IMR-90 (cell line): ENCODE measurements at places on chromosomes 6 and 20. TPM values are rescaled to one million over a fixed set of nuclear protein-coding genes. Genes with fewer than 3 reads are reported as not detected.

RUNX2 gene
- 2.3 and 3.1 TPM in 2 replicates for total RNA-seq

DNA sequence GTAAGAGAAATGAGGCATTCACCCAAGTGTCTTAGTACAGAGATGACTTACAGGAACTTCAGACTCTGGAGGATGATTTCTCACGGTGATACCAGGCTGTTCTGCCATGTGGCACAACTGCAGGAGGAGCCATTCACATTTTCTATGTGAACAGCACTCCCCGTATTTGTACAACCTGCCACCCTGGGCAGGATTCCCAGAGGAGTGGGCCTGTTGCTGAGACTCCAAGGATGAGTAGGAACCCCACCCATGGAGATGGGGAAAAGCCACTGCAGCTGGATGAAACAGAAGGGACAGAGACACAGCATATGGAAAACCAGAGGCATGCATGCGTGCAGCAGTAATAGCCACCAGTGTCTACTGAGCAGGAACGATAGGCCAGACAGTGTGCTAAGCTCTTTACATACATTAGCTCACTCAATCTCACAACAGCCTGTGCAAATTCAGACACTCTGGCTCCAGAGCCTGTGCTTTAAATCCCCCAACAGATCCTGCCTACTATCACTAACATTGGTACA is 48.0 kb upstream of the PTPRT start:
- H3K36me3 ChIP-seq = no peaks in the 10 kb centered on the region
- DNase-seq = no peak
- H3K4me1 ChIP-seq = no peaks in the 10 kb centered on the region
- H3K27ac ChIP-seq = no peak overlapping the region
- no peaks in the 10 kb centered on the region for H3K27me3 ChIP-seq
- no peak overlapping the region for H3K4me3 ChIP-seq

DNA sequence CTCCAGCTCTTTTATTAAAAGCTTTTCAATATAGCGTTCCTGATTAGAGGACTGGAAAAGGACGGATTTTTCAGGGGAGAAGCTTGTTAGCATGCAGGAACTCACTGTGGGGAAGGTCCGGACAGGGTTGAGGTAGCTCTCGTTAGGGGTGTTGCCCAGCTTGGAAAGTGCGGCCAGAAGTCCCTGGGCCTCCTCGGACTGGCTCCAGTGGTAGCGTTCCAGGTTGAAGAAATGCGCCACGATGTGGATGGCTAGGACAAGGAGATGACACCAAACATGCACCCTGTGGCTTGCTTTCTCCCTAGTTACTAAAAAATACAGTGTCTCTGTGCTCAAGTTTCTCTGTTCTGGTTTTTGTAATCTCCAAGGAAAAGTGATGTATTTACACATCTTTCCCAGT is 12.5 kb downstream of the NOX3 start:
- H3K27ac ChIP-seq = no peak overlapping the region
- no peak overlapping the region for H3K4me3 ChIP-seq
- H3K4me1 ChIP-seq = no peaks in the 10 kb centered on the region
- H3K36me3 ChIP-seq = no peaks in the 10 kb centered on the region
- H3K27me3 ChIP-seq = no peaks in the 10 kb centered on the region

GRCh38 chr6:158560836-158561320 is 987 bp downstream of the TMEM181 start:
- no peaks in the 10 kb centered on the region for H3K36me3 ChIP-seq
- peaks cover 12% of the 10 kb centered on the region for H3K4me1 ChIP-seq
- H3K27me3 ChIP-seq = no peaks in the 10 kb centered on the region
- peak overlapping the region; percentile 64 for H3K27ac ChIP-seq
- H3K4me3 ChIP-seq = peak overlapping the region; percentile 76

DNA sequence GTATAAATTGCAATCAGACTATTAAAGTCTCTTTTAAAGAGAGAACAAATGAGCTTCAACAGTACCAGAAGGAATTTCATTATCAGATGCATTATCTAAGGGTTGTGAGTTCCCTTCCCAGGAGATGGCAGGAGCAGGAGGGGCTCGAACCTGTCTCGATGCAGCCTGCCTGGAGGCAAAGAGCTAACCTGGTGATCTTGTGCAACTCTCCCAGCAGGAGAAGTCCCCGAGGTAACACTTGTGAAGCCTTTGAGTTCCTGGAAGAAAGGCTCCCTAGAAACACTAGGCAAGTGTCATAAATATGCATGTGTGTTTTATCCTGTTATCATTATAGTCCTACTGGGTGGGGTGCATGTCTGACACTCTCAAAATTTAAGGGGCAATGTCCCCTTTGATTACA is 232.2 kb upstream of the ARID1B start:
- peaks cover 2% of the 10 kb centered on the region; the same call in 1 of the 2 replicates for H3K27me3 ChIP-seq
- no peaks in the 10 kb centered on the region for H3K36me3 ChIP-seq
- no peak for DNase-seq
- no peaks in the 10 kb centered on the region for H3K4me1 ChIP-seq
- H3K4me3 ChIP-seq = no peak overlapping the region

DNA sequence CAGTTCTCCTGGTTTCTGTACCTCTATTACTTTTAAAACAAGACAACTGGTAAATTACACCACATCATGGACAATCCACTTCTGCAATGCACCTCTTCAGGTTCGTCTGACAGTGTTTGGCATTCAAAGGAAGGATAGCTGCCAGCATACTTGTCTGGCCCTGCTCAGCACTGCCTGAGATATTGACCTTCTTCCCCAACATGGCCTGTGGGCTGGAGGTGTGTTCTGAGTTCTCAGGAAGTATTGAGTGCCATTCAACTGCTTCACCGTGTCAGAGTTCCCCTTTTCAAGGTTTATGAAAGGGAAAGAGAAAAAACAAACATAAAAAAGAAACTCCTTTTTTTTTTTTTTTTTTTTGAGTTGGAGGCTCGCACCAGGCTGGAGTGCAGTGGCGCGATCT is 267.9 kb upstream of the SASH1 start:
- H3K4me3 ChIP-seq = no peak overlapping the region
- DNase-seq = no peak
- peaks cover 2% of the 10 kb centered on the region for H3K27me3 ChIP-seq
- no peak overlapping the region for H3K27ac ChIP-seq
- no peaks in the 10 kb centered on the region for H3K4me1 ChIP-seq
- H3K36me3 ChIP-seq = no peaks in the 10 kb centered on the region
